ENCODE measurements at places on chromosomes 5 and 9.

- no peak for DNase-seq
Observed at GRCh38 chr5:170636206-170636605, 132.4 kb downstream of the KCNIP1 start.

GRCh38 chr5:61775901-61776300 is 443.8 kb downstream of the ZSWIM6 start:
- no peak for DNase-seq

- no peak for DNase-seq
Observed at GRCh38 chr5:135032999-135033861, 798 bp downstream of the PITX1 start.

DNA sequence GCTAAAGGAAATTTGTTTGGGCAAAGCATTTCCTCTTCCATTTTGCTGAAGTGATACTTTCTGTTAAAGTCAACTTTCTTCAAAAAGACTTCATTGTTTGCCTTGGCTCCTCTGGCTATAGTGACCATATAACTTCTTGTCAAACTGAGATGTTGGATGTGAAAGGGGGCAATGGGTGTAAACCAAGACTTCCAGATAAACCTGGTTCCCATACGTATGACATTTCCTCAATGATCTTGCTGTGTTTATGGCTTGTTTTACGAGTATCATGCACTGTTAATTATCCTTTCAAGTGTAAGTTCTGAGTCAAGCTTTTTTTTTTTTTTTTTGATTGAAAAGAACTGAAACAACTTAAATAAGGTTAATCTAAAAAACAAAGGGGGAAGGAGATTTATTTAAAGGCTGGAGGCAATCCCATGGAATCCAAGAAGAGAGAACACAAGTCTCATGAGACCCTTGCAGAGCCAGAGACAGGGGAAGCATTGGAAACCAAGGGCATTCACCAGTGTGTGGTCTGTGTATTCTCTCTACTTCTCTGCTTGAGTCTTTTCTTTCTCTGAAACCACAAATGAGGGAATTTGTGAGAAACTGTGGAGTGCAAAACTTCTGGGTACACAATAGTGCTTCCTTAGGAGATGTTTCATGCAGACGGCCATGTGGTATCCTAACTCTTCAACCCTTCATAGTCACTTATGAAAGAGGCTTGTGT is 335.3 kb downstream of the RAB3C start:
- no peak for DNase-seq

GRCh38 chr5:181261320-181262049 is 542 bp upstream of the TRIM52 start:
- DNase-seq = no peak

DNA sequence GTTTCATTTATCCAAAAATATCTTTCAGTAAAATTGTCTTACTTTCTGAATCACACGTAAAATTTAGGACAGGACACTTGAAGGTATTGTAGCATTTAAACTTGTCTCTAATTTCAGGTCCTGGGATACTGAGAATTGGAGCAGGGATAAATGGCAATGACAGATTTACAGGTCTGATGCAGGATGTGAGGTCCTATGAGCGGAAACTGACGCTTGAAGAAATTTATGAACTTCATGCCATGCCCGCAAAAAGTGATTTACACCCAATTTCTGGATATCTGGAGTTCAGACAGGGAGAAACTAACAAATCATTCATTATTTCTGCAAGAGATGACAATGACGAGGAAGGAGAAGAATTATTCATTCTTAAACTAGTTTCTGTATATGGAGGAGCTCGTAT is 99.2 kb downstream of the ADGRV1 start:
- DNase-seq = no peak

DNA sequence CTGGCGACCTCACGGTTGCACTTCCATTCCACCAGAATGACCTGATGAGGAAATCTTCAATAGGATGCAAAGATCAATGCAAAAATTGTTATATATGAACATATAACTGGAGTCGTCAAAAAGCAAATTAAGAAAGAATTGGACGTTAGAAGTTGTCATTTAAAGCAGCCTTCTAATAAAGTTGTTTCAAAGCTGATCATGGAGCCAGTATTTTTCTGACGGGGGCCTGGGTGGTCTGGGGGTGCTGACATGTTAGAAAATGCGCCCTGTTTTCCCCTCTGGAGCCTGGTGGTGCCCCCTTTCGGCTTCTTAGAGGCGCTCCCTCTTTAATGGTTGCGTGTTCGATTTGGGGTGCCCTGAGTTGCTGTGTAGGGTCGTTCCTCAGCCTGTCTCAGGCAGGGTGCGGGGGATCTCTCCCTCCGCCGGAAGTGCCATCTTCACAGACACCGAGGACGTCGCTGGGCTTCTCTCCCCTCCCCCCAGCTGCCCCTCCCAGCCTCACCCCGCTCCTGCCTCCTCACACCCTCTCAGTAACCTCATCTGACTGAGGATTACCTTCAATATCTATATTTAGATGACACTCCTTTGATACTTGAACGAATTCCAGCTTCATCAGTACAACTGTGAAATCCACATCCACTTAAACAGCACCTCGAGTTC is 18.3 kb downstream of the PTGES2 start:
- no peak for DNase-seq
